Pulmonary artery endothelial cell (primary cell): ENCODE measurements at places on chromosomes 1 and 21. TPM values are rescaled to one million over a fixed set of nuclear protein-coding genes. Genes with fewer than 3 reads are reported as not detected.

The CD1D gene
- total RNA-seq = not detected in 2 replicates

The INKA2 gene
- 4.6 and 6.0 TPM in 2 replicates for total RNA-seq

The MAP1LC3C gene
- 0.07 and 0.11 TPM in 2 replicates for total RNA-seq

The SYNC gene
- total RNA-seq = 11.8 and 12.1 TPM in 2 replicates

The NBPF4 gene
- not detected in 2 replicates for total RNA-seq

The CC2D1B gene
- total RNA-seq = 22.8 and 53.4 TPM in 2 replicates

The OR4F16 gene
- total RNA-seq = not detected in 2 replicates

The MAP10 gene
- 1.1 TPM in 2 replicates for total RNA-seq

The ETV3L gene
- total RNA-seq = not detected in 2 replicates

The ZFP69B gene
- 2.6 and 2.8 TPM in 2 replicates for total RNA-seq

The OMA1 gene
- 8.8 and 20.6 TPM in 2 replicates for total RNA-seq

The PRR9 gene
- total RNA-seq = not detected in 2 replicates

The MORC3 gene
- total RNA-seq = 30.1 and 37.1 TPM in 2 replicates

The FAM229A gene
- 0.53 and 0.60 TPM in 2 replicates for total RNA-seq

The FCGR3B gene
- not detected in 2 replicates for total RNA-seq

The LCE1B gene
- total RNA-seq = not detected in 2 replicates

The PMVK gene
- 13.9 and 17.6 TPM in 2 replicates for total RNA-seq

The KRTAP19-3 gene
- total RNA-seq = not detected in 2 replicates

The GUCA2B gene
- not detected in 2 replicates for total RNA-seq

The CD52 gene
- total RNA-seq = not detected in 2 replicates
